DMS79 treated with DMSO at 0.1 percent for 48 hours (cell line): ENCODE measurements at places on chromosomes 11 and 22.
A peak's percentile ranks its signal among the peaks of the same experiment; 100 is the strongest.

DNA sequence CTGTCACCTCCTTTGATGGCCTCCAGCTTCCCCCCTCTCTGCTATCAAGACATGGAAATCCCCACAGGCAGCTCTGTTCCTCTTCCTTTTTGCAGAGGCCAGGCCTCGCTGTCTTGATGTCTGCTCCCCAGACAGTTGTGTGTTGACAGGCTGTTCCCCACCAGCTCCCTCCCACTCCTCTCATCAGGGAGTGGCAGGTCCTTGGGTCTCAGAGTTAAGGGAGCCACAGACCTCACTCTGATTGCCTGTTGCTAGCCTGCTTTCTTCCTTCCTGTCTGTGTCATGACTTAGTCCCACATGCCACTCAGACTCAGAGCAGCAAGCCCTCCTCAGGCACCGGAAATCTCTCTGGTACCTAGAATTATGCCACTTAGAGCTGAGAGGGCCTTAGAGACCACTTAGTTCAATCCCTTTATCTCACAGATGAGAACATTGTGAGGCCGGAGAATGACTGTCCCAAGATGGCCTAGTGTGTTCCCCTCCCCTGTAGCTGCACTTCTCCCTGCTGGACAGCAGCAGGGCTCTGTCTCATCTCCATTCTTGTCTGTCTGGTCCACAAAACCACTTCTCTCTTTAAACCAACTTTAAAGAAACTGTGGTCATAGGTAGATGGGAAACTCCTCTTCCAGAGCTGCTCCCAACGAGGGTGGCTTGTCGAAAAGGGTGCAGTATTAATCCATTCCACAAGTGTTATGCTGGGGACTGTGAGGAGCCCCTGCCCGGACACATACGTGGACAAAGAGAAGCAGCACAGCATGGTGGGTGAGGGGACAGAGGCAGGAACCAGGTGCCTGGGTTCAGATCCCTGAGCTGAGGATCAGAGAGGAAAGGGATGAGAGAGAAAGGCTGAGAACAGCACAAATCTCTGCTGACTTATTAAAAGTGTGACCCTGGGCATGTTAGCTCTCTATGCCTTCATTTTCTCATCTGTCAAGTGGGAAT lies 4.2 kb downstream of the AMPD3 start:
- peak; percentile 6 for DNase-seq

GRCh38 chr22:47460861-47461260 lies 698.4 kb downstream of the TBC1D22A start:
- no peak for DNase-seq

GRCh38 chr11:63551091-63551888 lies 11.9 kb downstream of the PLAAT2 start:
- no peak for DNase-seq

- DNase-seq: no peak
These were observed 42.9 kb downstream of the PC start for GRCh38 chr11:66915046-66915832.
